Choroid plexus epithelial cell (primary cell): ENCODE measurements at places on chromosomes 5 and 9.
A peak's percentile ranks its signal among the peaks of the same experiment; 100 is the strongest.

DNA sequence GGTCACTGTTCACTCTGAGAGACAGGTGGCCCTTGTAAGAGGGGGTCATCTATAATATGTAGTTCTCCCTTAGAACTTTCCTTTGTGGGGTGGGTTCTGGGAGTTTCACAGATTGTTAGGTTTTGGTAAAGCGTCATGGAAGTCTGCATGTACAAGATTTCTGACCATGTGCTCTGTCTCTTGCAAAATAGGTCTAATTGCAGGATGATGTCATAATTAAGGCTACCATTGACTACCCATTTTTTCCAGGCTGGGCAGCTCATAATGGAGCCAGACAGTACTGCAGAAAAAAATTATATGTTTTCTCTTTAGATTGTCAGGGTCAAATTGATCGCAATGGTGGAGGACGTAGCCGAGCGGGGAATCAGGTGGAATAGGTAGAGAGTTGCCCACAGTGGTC, 3.7 kb upstream of the GM2A start:
- DNase-seq: no peak

DNA sequence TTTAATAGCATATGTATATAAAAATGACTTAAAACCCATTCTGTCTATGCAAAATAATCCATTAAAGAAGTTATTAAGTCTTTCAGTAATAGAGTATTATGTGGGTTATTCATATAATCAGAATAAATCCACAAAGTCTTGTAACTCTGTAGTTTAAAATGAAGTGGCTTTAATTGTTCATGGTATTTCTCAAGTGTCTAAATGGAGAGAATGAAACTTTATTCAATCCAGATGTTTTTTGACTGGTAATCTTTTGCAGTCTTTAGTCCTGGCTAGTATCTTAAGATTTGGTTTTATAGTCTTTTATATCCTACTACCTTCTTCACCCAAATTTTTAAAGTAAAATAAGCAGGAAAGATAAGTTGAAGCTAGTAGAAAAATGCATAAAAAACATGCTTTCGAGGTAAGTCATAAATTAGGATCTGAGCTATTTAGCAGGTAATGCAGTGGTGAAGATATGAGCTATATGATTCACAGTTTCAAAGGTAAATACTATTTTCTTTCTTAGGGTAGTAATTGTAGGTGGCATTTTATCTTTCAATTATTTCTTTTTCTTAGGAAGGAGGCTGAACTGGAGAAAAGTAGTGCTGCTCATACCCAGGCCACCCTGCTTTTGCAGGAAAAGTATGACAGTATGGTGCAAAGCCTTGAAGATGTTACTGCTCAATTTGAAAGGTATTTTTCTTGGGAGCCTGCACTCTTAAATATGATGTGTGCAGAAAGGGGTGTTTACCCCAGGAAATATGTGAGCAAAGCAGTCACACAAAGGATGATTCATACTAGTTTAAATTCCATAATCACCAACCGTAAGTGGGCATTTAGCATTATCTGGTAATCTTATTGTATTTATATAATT, 17.9 kb downstream of the HMMR start:
- peak; percentile 27 for DNase-seq

GRCh38 chr5:159638954-159639559, 277.2 kb upstream of the ADRA1B start:
- DNase-seq: peak; percentile 86

- no peak for DNase-seq
Measured at GRCh38 chr9:98332405-98332831, 77.0 kb upstream of the TBC1D2 start.

GRCh38 chr9:2317591-2317990, 302.4 kb downstream of the SMARCA2 start:
- DNase-seq: peak; percentile 19

DNA sequence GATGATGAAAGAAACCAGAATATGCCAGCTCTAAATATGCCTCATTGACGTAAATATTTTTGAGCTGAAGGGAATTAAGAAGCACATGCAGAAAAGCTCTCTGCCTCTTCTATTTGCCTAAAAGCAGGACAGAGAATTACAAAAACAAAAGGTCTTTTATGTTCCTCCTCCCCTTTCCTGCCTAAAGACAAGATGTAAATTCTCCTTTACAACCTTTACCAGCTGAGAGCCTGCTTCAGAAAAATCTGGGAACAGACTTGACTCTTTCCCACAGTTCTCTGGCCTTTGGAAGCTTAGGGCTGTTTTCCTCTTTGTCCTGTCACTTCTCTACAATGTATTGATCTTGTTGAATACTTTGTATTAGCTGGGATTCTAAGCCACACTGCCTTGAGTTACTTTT, 199.7 kb downstream of the TMC1 start:
- no peak for DNase-seq
